ENCODE measurements at places on chromosomes 1 and 21.

GRCh38 chr1:217021400-217021799, 298.2 kb upstream of the ESRRG start:
- no peak overlapping the region for H3K27ac ChIP-seq
- no peaks in the 10 kb centered on the region for H3K27me3 ChIP-seq
- no peak for DNase-seq
- H3K36me3 ChIP-seq = no peaks in the 10 kb centered on the region
- no peaks in the 10 kb centered on the region for H3K4me1 ChIP-seq

DNA sequence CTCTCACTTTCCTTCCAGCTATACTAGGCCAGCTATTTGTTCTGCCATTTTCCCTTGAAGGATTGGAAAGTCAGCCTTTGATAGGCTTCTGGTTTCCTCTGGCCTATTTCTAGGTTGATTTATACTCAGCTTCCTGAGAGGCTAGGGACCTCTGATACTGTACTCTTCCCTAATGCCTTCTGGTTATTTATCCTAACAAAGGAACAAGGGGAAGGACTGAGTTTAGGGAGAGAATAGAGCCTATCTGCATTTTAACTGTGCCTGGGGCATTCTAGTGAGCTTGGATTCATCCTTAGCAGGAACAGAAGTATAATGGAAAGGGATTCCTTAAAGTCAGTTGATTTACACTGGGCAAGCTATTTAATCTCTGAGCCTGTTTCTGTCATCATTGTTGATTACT, 11.8 kb upstream of the TMEM39B start:
- H3K4me3 ChIP-seq = no peak overlapping the region
- no peaks in the 10 kb centered on the region for H3K27me3 ChIP-seq
- peaks cover 33% of the 10 kb centered on the region for H3K36me3 ChIP-seq
- peaks cover 18% of the 10 kb centered on the region for H3K4me1 ChIP-seq
- DNase-seq = no peak
- peak overlapping the region; percentile 78 for H3K27ac ChIP-seq

DNA sequence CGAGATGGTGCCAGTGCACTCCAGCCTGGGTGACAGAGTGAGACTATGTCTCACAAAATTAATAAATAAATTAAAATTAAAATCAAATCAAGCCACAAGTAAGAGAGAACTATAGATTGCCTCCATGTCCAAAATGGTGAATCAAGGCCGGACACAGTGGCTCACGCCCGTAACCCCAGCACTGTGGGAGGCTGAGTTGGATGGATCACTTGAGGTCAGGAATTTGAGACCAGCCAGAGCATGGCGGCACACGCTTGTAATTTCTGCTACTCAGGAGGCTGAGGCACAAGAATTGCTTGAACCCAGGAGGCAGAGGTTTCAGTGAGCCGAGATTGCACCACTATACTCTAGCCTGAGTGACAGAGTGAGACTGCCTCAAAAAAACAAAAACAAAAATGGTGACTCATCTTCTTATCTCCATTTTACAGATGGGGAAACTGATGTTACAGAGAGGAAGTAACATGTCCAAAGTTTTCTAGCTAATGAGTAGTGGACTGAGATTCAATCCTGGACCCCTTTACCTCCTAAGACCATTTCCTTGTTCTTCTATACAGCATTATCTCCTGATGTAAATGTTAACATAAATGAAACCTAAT, 99.0 kb upstream of the HNRNPU start:
- H3K4me3 ChIP-seq = no peak overlapping the region
- H3K4me1 ChIP-seq = peaks cover 27% of the 10 kb centered on the region
- no peaks in the 10 kb centered on the region for H3K27me3 ChIP-seq
- H3K36me3 ChIP-seq = no peaks in the 10 kb centered on the region
- no peak for DNase-seq

GRCh38 chr1:56094168-56094567, 485.2 kb downstream of the PLPP3 start:
- no peaks in the 10 kb centered on the region for H3K27me3 ChIP-seq
- no peak overlapping the region for H3K4me3 ChIP-seq
- no peaks in the 10 kb centered on the region for H3K4me1 ChIP-seq
- H3K27ac ChIP-seq = no peak overlapping the region
- no peak for DNase-seq

- H3K27ac ChIP-seq = no peak overlapping the region
- no peaks in the 10 kb centered on the region for H3K27me3 ChIP-seq
- H3K4me1 ChIP-seq = no peaks in the 10 kb centered on the region
- no peaks in the 10 kb centered on the region for H3K36me3 ChIP-seq
Measured at GRCh38 chr21:36881228-36881627, 85.2 kb downstream of the HLCS start.

GRCh38 chr1:8415526-8416278, 97.8 kb downstream of the SLC45A1 start:
- no peaks in the 10 kb centered on the region for H3K27me3 ChIP-seq
- H3K27ac ChIP-seq = peak overlapping the region; percentile 99
- H3K36me3 ChIP-seq = peaks cover 25% of the 10 kb centered on the region
- peak overlapping the region; percentile 2 for H3K4me3 ChIP-seq
- no peak for DNase-seq

DNA sequence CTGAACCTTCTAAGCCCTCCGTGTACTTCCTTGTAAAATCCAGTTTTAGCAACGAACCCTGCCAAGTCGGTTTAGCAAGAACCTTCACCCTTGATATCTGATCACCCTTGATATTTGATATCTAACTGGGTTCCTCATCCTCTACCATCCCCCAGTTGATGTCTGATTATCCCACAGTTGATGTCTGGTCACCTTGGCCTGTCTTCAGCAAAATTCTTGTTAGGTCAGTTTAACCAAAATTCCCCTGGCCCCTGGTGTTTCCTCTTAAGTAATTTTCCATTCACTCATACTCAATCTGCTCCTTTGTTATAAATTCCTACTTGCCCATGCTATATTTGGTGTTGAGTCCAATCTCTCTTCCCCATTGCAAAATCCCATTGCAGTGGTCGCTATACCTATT, 114.5 kb upstream of the ZNHIT6 start:
- no peak overlapping the region for H3K27ac ChIP-seq
- H3K4me3 ChIP-seq = no peak overlapping the region
- H3K4me1 ChIP-seq = no peaks in the 10 kb centered on the region
- no peaks in the 10 kb centered on the region for H3K27me3 ChIP-seq
- no peak for DNase-seq
- H3K36me3 ChIP-seq = no peaks in the 10 kb centered on the region

DNA sequence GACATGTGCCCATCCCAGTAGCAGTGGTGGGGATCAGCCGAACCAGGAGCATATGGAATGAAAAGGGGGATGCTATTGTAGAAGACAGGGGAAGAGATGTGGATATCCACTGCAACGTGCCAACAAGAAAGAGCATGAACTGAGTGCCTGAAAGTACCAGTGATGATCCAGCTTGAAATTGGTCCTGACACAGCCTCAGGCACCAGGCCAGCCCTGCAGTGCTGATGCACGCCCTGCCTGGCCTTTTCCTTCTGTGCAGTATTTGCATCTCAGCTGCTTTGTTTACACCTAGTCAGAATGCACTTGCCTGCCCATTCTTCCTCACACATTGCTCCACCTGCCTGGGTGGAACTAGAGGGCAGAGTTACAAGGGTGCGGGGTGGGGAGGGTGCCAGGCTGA, 50.3 kb upstream of the ARTN start:
- no peak overlapping the region for H3K4me3 ChIP-seq
- no peak overlapping the region for H3K27ac ChIP-seq
- no peaks in the 10 kb centered on the region for H3K36me3 ChIP-seq
- H3K4me1 ChIP-seq = peaks cover 3% of the 10 kb centered on the region

DNA sequence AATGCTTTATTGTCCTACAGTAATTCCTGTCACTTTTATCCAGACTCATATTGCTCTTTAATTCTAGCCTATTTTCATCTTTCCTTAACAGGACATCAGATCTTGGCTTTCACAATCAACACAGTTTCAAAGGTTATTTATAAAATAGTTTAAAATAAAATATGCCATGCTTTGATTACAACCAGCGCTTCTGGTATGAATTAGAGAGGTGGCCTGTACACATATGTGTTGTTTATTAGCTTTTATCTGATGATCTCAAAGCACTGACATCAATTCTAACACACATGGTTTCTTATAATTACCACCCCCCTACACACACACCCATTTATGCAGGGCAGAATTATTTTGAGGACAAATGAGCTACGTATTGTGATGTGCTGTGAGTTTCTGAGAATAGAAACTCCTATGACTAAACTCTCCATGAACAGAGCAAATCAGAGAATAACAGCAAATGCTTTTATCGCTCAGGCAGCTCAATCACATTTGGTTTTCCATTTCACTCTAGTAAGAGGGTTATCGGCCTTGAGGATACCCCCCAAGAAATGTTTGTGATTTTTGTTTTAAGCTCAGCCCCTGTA, 18.0 kb downstream of the CD247 start:
- H3K36me3 ChIP-seq = no peaks in the 10 kb centered on the region
- H3K27ac ChIP-seq = no peak overlapping the region
- H3K4me3 ChIP-seq = no peak overlapping the region
- H3K4me1 ChIP-seq = no peaks in the 10 kb centered on the region

DNA sequence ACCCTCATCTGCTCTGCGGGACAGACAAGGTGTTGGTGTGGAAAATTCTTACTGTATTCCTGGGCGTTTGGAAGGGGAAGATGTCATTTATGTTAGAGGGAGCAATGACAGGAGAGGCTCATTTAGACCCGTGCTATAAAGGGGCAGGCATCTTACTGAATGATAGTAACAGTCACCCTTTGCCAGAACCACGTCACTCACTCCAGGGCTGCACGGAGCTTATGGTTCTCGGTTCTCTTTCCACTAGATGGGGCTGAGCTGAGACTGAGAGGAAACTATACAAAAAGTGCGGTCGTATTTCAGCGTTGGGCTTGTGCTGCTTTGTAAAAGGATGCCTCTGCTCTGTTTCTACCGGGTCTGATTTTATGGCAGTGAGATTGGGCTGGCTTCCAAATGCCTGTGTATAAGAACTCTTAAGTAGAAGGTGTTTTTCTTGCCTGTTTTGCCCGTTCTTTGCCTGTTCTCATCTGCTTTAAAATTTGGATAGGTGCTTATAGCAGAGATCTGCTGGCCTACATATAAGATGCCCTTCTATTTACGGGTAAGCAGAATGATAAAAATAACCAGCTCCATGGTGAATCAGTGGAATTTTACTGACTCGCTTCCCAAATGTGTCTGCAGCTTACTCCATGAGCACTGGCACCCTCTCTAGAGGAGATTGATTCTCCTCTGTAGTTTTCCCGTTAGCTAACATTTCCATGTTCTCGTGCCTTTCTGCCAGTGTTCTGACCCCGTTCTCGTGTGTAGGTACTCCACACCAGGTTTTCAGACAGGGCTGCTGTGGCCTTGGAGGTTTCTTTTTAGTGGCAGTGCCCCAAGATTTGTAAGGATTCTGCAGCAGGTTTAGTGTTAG, 55.9 kb downstream of the MRPS6 start:
- peaks cover 10% of the 10 kb centered on the region for H3K36me3 ChIP-seq
- peak overlapping the region; percentile 34 for H3K4me3 ChIP-seq
- H3K27ac ChIP-seq = peak overlapping the region; percentile 63
- no peaks in the 10 kb centered on the region for H3K27me3 ChIP-seq

DNA sequence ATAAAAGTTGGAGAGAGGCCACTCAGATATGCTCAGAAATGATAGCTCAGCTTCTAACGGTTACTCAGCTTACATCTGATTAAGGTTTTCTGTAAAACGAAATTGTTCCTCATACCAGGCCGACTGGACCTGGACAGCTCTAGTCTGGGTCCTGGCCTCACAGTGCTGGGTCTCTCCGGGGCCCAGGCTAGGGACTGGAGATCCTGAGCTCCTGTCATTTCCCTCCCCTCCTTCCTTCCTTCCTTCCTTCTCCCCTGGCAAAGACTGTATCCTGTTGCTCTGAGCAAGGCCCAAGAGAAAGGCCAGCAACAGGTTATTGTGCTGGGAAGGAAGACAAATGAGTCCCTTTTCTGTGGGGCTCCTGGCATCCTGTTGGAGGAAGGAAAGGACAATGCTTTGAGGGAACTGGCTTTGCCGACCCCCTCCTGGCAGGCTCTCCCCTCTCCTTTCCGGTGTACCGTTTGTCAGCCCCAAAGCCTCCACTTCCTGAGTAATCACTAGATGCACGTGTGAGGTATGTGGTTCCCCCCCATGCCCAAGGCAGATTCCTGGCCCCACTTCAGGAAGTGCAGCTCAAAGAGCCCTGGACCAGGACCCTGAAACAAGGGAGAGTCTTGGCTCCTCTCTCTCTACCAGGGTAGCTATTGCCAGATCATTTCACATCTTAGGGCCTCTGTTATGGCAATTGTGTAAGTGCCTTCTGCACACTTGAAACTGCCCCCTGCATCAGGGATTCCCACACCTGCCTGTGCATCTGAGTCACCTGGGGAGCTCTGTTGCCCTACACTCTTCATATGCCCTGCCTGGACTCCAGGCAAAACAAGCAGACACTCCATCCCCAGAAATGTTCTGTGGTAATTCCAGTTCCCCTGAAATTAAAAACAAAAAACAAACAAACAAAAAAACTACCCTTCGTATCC, 212.7 kb upstream of the FGGY start:
- no peak overlapping the region for H3K27ac ChIP-seq
- H3K36me3 ChIP-seq = no peaks in the 10 kb centered on the region
- DNase-seq = no peak
- H3K4me1 ChIP-seq = no peaks in the 10 kb centered on the region
- H3K4me3 ChIP-seq = no peak overlapping the region

DNA sequence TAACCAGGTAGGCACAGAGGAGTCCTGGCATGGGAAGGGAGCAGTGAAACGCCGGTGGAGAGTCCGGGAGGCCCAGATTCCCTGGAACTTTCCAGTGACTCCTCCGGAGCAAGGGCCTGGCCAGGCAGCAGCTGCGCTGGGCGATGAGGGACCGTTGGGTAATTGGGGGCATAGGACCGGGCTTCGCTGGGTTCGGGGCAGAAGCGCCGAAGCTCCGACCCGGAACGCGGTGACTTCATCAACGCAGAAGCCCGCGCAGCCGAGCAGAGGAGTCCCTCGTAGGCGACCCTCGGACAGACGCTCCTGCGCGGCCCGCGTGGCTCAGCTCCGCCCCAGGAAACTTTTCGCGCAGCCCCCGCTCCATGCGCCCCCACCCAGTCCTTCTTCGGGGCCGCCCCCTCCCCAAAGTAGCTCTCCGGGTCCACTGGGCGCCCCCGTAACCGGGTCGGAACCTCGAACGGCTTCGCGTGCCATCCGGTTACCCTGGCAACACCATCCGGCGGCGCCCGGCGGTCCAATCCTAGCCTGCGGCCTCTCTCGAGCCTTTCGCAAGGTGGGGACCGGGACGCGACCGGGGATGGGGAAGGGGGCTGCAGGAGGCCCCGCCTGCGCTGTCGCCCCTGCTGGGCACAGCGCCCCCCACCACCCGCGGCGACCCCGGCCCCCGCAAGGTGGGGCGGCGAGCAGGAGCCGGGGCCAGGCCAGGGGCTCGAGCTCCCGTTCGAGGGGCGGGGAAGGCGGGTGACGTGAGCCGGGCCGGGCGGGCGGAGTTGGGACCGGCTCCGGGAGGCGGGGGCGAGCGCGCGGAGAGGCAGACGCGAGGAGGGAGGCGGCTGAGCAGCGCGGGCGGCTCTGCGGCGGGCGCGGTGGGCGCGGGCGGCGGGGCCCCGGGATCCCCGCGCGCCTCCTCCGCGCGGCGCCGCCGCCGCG, at the start of gene AJAP1:
Gene AJAP1, plus strand, starts transcription at position 814 of the 930 bp plus-strand sequence. CDS start 817 bp downstream, outside the sequence.
- no peak for DNase-seq
- peaks cover 80% of the 10 kb centered on the region for H3K27me3 ChIP-seq
- H3K4me1 ChIP-seq = peaks cover 15% of the 10 kb centered on the region
- no peak within 1 kb of the TSS for H3K27ac ChIP-seq

DNA sequence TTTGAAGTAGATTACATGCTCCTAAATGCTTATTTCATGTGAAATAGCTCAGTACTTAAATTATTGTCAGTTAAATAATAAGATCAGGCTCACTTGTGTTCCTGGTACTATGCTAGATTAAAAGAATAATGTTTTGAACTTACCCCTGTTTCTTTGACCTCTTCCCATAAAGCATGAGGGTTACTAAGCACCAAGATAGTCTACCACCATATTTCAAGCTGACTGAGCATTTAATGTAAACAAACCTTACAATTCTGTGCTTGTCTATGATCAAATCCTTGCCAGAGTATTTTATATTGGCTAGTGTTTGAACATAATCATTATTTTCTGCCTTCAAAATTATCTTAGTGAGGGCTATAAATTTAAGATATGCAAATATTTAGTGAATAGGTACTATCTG, 98.1 kb downstream of the LHX9 start:
- no peaks in the 10 kb centered on the region for H3K27me3 ChIP-seq
- no peak overlapping the region for H3K4me3 ChIP-seq
- no peak for DNase-seq

All from tibial artery (tissue), 4 donors.